ENCODE measurements at places on chromosomes 12 and 14.
A peak's percentile ranks its signal among the peaks of the same experiment; 100 is the strongest.

GRCh38 chr12:69026336-69026735, 93.4 kb upstream of the CPM start:
- DNase-seq = no peak

GRCh38 chr12:90922145-90922627, 32.8 kb downstream of the CCER1 start:
- no peak for DNase-seq

GRCh38 chr14:52790011-52790755, 1.2 kb downstream of the GNPNAT1 start:
- DNase-seq = no peak

GRCh38 chr12:14558473-14558959, 9.2 kb downstream of the PLBD1 start:
- DNase-seq = no peak

DNA sequence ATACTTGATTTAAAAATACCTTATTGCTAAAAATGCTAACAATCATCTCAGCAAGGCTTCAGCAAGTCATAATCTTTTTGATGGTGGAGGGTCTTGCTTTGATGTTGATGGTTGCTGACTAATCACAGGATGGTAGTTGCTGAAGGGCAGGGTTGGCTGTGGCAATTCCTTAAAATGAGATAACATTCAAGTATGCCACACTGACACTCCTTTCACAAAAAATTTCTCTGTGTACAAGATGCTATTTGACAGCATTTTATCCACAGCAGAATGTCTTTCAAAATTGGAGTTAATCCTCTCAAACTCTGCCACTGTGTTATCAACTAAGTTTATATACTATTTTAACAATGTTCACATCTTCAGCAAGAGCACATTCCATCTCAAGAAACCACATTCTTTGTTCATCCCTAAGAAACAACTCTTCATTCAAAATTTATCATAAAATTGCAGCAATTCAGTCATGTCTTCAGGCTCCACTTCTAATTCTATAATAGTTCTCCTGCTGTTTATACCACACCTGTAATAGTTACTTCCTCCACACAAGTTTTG, 16.1 kb downstream of the SCAF11 start:
- DNase-seq = no peak

- DNase-seq = no peak
Observed at GRCh38 chr14:44941591-44941990, 20.2 kb downstream of the KLHL28 start.

GRCh38 chr12:11174022-11174421, 3.0 kb downstream of the SMIM10L1 start:
- DNase-seq = peak; percentile 65

DNA sequence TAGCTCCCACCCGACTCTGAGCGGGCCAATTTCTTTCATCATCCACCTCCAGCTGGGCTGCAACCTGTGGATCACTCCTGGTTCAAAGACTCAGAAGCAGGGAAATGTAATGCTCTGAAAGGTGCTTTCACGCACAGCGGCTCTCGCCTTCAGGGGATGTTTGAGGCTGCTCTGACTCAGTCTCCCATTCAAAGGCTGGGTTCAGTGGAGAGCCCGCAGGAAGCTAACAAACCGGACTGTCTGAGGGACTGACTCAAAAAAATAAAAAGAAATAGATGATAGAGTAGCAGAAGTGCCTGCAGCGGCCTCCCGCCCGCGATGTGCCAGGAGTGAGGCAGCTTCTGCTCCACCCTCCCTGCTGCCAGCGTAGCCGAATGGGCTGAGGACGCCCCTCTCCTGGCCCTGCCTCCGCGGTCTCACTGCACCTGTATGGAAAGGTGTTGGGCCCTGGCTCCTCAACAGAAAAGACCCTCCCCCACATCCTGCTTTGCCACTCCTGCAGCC, 98.0 kb downstream of the GCH1 start:
- DNase-seq = no peak

- DNase-seq = peak; percentile 85
Observed at GRCh38 chr14:65137648-65138307, 35.5 kb upstream of the MAX start.

GRCh38 chr12:7282844-7283243, 21.0 kb upstream of the ACSM4 start:
- DNase-seq = no peak

GRCh38 chr14:105854600-105855245, 328.3 kb downstream of the TMEM121 start:
- no peak for DNase-seq

GRCh38 chr14:40850191-40850590, 756.5 kb upstream of the LRFN5 start:
- no peak for DNase-seq

GRCh38 chr12:122830517-122831214, 4.6 kb upstream of the HIP1R start:
- no peak for DNase-seq

GRCh38 chr14:56221382-56222128, 103.3 kb downstream of the PELI2 start:
- DNase-seq = no peak

GRCh38 chr12:2804393-2805142, 7.9 kb upstream of the ITFG2 start:
- no peak for DNase-seq

DNA sequence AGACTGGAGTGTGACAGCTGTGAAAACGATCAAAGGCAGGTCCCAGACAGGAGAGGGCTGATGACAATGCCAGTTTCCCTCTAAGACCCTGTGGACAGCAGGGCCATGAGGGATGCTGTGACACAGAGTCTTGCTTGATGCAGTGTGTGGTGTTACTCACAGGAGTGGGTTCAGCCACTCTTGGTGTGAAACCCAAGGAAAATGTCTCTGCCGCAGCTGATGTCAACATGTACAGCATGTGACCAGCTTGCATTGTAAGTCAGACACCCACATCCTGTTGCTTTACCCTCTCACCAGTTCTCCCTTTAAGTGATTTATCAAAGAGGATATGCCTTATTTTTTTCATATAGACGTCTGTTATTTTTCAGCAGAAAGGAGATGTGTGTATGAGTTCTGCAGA, 268.6 kb downstream of the BTG1 start:
- DNase-seq = no peak

DNA sequence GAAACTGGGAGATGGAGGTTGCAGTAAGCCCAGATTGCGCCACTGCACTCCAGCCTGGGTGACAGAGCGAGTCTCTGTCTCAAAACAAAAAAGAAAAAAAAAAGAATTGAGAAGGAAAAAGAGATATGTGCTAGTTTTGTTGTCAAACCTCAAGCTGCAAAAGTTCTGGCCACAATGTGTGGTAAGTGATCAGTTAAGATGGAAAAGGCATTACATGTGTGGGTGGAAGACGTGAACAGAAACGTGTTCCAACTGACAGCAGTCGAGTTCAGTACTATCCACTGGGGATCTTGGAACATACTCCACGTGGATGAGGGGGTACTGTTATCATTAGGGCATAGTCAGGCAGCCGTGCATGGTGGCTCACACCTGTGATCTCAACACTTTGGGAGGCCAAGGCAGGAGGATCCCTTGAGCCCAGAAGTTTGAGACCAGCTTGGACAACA, 17.3 kb downstream of the GPR68 start:
- DNase-seq = no peak

DNA sequence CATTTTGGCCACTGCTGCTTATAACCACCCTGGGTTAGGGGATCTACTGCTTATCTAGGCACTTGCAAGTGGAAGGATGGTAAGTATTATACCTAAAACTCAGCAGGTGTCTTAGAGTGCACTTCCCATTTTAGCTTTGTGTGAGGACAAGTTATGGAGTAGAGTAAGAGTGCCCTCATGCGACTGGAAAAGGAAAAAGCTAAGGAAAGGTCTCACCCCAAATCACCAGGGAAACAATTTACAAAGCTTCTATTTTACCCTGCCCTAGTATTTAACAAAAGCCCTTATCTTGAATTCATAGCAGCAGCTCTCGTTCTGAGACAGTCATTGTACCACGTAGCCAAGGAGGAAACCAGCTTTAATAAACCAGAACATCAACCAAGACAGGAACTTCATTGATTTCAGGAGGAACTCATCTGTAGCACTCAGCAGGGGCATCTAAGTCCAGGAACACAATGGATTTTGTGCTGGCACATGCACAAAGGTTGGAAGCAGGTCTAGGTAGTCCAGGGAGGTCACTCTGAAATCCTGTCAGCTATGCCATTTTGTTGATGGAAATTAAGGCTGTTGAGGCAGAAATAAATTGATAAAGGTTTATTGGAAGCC, 2.9 kb downstream of the RDH12 start:
- peak; percentile 70 for DNase-seq

DNA sequence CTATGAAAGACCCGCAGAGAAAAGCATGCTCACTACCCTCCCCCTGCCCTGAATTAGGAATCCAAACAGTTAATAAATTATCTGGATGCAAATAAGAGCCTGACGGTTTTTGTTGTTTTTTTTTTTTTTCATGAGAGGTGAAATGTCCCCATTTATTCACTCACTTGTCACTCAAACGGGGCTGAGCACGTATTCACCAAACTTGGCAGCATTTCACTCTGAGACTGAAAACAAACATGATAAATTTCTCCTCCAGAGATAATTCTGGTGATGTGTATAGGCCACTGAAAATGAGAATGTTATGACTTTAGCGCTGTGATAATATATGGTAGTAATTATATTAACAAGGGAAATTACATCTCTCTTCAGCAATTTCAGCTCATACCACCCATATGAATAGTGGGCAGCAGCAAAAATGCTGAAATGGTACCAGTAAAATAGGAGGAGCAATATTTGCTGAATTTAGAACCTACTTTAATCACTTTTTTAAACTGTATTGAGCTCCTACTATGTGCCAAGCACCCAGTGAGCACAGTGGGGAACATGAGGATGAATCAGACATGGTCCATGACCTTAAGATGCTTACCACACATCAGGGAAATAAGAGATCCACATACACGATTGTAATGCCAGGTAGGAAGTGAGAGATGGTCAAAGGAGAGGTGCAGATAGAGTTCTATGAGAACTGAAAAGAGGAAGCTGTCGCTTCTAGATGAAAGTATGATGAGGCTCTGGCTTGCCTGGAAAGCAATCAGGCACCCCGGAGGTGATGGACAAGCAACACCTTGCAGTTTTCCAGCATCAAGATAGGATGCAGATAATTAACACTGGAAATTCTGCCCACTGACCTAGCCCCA, 286.5 kb upstream of the TMPO start:
- DNase-seq = peak; percentile 90

DNA sequence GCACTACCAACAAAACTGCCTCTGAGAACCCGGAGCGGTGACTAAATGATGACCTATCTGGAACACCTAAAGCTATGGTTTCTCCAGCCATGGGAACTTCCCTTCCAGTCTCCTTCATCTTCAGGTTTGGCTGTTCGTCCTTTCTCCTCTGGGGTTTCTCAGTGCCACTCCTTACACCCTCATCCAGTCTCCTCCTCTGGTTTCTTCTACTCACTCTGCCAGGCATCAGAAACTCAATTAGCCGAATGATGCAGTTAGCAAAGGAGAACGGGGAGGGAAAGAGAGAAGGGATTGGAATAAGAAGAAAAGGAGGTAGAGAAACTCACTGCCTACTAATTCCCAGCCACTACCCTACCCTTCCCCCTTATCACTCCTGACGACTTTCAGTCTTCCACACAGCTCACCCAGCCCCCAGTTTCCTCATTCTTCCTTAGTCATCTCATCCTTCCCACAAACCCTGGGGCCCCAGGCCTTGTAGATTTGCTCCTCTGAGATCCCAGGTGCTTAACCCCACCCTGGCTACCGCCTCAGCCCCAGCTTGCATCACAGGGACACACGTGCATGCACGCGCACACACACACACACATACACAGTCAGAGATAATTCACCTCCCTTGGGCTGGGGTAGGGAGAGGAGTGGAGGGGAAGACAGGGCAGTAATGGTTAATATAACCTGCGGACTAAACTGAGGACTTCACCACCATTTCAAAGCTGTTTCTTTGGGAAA, 13.0 kb downstream of the FGD6 start:
- DNase-seq = no peak

- no peak for DNase-seq
Observed at GRCh38 chr12:7361265-7361664, 57.4 kb downstream of the ACSM4 start.

- DNase-seq = no peak
Observed at GRCh38 chr14:60221457-60221856, 27.6 kb upstream of the PPM1A start.

DNA sequence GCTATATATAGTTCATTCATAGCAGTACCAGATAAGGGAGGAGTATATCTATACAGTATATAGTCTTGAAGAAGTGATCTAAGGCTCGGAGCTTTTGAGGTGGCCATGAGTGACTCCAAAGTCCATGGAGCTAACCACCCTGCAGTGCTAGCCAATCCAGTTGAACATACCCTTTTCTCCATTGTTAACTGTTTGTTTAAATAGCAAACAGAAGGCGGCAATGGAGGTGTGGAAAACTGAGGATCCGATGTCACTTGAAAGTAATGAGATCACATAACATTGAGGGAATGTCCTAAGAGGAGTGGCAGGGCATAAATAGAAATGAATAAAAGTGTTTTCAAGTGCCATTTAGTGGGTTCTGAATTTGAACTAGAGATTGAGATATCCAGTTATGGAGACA, 12.4 kb upstream of the SNAPC1 start:
- peak; percentile 86 for DNase-seq

DNA sequence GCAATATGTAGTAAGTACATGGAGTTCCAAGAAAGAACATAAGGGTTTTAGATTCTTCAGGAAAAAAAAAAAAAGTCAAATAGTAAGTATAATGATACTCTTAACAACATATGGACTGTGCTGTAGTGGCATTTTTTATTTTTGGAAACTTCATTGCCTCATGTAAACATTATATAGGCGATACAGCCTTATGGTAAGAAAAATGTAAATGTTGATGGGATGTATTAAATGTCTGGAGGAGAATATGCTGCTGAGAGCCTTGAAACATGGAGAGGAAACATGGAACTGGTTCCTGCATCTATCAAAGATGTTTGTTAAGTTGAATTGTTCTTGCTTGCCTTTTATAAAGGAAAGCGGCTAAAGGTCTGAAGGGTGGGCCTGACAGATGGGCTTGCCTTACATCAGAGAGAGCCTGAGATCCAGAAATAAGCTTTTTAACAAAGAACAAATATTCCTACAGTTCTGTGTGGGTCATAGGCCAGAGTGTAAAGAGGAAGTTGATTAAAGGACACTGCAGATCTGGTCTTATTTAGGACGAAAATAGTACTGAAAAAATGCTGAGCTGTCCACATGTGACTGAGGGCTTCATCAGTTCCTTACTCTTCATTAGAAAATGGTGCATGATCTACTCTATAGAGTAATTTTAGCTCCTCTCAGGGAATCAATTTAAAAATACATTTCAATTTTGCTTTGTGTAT, 448.1 kb upstream of the DCN start:
- DNase-seq = no peak
